ENCODE measurements at places on chromosomes 7 and 10.
A peak's percentile ranks its signal among the peaks of the same experiment; 100 is the strongest.

GRCh38 chr7:128112781-128113221 is 81.6 kb upstream of the LRRC4 start:
- DNase-seq, result no peak

DNA sequence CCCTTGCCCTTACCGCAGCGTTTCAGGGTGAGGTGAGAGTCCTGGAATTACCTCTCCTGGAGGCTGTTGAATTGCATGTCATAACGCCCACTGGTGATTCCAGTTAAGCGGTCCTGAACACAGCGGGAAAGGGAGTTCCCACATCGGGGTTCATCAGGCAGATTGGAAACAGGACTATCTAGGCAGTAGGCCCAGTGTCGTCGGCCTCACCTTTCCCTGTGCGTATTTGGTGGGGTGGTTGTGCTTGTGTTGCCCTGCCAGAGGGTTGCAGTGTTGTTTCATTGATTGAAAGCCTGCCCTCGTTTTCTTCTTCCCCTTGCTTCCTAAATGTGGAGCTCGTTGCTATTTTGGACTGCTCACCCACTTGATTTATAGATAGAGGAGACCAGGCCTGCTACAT is 10.6 kb upstream of the SUN1 start:
- DNase-seq, result no peak

GRCh38 chr10:44862006-44862751 is 49.0 kb upstream of the TMEM72 start:
- DNase-seq, result no peak

DNA sequence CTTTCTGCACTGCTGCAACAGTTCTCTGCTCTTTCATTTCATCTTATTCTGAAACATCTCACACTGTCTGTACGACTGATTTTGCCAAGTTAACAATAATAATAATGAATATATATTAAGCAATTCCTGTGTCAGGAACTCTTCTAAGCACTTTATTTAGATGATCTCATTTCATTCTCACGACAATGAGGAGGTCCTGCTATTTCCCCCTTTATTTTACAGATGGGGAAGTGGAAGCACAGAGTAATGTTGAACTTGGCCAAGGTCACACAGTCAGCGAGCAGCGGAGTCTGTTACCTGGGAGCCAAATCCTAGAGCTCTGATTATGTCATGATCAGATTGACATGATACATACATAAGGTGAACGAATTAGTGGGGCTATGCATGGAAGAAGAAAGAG is 5.8 kb downstream of the MRC1 start:
- DNase-seq, result no peak

DNA sequence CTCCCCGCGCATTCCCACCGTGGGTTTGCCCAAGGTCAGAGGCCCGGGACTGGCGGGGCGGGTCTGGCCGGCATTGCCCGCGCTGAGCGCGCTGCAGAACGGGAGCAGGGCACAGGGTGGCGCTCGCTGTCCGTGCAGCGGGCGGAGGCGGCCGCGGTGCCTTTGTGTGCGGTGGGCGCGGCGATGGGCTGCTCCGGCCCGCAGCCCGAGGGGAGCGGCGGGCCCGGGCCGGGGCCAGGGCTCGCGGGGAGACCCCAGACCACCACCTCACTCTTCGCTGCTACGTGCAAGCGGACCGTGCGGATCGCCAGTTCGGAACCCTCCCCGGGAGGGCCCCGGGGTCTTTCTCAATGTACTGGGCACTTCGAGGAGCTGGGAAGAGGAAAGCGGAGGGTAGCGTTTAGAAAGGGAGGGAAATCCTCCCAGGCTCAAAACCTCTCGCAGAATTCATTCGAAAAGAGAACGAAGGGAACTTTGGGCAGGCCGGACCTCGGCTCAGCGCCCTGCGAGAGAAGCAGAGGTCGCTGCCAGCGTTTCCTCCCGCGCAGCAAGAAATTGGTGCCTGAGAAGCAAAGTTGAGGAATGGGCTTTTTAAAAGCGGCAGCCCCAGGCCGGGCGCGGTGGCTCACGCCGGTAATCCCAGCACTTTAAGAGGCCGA is 8.5 kb downstream of the SP8 start:
- DNase-seq, result peak; percentile 64

- peak; percentile 71 for DNase-seq
These were observed 21.6 kb upstream of the AP5Z1 start for GRCh38 chr7:4753598-4754432.

DNA sequence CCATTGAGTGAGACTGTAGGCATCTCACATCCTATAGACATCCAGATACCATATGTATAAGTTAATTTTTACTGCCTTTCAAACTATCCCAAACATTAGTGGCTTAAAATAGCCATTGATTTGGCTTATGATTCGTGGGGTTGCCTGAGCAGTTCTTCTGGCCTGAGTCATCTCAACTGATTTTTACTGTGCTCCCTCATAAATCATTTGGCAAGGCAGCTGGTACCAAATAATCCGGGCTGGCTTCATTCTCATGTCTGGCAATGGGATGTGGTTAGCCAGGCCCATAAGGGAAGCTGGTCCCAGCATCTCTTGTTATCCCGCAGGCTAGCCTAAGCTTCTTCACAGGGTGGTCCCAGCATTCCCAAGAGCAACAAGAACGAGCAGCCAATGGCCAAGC is 6.7 kb upstream of the LRGUK start:
- DNase-seq, result no peak

DNA sequence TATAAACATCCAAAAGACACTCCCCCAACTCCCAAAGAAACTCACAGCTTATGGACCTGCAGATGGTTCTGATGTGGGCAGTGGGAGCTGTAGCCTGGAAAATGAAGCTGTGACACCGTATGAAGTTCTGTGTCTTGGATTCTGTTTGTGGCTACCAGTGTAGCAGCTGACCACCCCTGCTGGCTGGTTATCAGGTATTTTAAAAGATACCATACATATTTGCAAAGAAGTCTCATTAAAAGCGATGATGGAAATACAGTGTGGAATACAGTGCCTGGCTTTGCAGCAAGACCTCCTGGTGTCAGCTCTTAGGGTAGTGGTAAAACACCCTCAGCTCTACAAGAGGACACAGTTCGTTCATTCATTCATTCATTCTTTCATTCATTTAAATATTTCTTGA is 194.3 kb upstream of the PRKCQ start:
- no peak for DNase-seq
